Prostate gland (tissue), 2 donors: ENCODE measurements at places on chromosomes 3 and 15. TPM values are rescaled to one million over a fixed set of nuclear protein-coding genes. Genes with fewer than 3 reads are reported as not detected.

The FGF7 gene
- 8.9 TPM for total RNA-seq

The CRYGS gene
- 1.0 TPM for total RNA-seq

The RARRES1 gene
- 67.9 TPM for total RNA-seq

The GNB5 gene
- total RNA-seq = 85.7 TPM

The SLC9C1 gene
- not detected for total RNA-seq

The GOLGA6D gene
- total RNA-seq = not detected

The LRTM1 gene
- total RNA-seq = 2.0 TPM

The TLNRD1 gene
- total RNA-seq = 25.4 TPM

The CAPN3 gene
- 5.3 TPM for total RNA-seq

The CRABP1 gene
- not detected for total RNA-seq

The FGF12 gene
- 5.7 TPM for total RNA-seq

The ANKRD34C gene
- not detected for total RNA-seq

The SLC12A1 gene
- not detected for total RNA-seq

The CCDC191 gene
- total RNA-seq = 4.6 TPM

The CHL1 gene
- 10.5 TPM for total RNA-seq

The RBPMS2 gene
- total RNA-seq = 2.3 TPM

The CP gene
- 15.2 TPM for total RNA-seq

The GPR27 gene
- 29.1 TPM for total RNA-seq

The DOCK3 gene
- 6.3 TPM for total RNA-seq

The LMCD1 gene
- 144 TPM for total RNA-seq

The NECTIN3 gene
- 25.3 TPM for total RNA-seq

The SPTSSB gene
- 94.5 TPM for total RNA-seq

The RAB6B gene
- 4.5 TPM for total RNA-seq

The MESP1 gene
- 11.5 TPM for total RNA-seq

The TAGLN3 gene
- total RNA-seq = 3.2 TPM

The KNG1 gene
- 0.91 TPM for total RNA-seq

The MUC4 gene
- total RNA-seq = 8.6 TPM

The STARD5 gene
- total RNA-seq = 19.6 TPM

The PTPRG gene
- 22.0 TPM for total RNA-seq

The GOLGA8S gene
- total RNA-seq = 0.05 TPM

The ARIH1 gene
- 38.7 TPM for total RNA-seq

The GOLGA8G gene
- total RNA-seq = not detected

The TM6SF1 gene
- total RNA-seq = 4.7 TPM

The ARHGEF26 gene
- 26.8 TPM for total RNA-seq

The COLQ gene
- 0.87 TPM for total RNA-seq

The PLA2G4D gene
- 1.5 TPM for total RNA-seq

The GAP43 gene
- total RNA-seq = 0.74 TPM

The ITIH1 gene
- total RNA-seq = 3.5 TPM

The SAXO2 gene
- total RNA-seq = 4.0 TPM

The FAM227B gene
- 8.3 TPM for total RNA-seq

The CCR3 gene
- total RNA-seq = not detected

The DNAH12 gene
- total RNA-seq = 1.8 TPM
